DMS 273 treated with DMSO at 0.1 percent for 48 hours (cell line): ENCODE measurements at places on chromosomes 3 and 15.
A peak's percentile ranks its signal among the peaks of the same experiment; 100 is the strongest.

DNA sequence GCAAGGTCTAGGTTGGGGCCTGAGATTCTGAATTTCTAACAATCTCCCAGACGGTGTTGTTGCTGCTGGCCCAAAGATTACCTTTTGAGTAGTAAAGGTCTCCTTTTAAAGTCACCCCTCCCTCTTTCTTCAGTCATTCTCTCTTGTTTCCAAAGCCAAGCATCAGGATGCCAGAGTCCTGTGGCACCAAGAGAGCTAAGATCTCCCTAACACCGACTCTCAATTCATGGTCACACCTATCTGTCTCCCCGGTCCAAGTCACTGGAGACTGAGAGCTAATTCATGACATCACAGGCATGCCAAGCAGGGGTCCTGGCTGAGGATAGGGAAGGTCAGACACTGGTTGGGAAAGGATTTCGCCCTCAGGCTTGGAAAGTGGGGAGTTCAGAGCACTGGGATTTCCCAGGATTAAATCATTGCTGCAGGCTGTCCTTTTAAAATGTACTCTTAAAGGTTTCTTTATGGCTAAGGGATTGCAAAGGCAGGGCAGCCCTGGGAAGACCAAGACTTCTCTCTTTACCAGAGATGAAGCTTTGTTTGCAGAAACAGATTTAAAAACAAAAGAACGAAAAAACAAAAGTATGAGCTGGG lies 7.3 kb downstream of the SHOX2 start:
- DNase-seq: no peak

DNA sequence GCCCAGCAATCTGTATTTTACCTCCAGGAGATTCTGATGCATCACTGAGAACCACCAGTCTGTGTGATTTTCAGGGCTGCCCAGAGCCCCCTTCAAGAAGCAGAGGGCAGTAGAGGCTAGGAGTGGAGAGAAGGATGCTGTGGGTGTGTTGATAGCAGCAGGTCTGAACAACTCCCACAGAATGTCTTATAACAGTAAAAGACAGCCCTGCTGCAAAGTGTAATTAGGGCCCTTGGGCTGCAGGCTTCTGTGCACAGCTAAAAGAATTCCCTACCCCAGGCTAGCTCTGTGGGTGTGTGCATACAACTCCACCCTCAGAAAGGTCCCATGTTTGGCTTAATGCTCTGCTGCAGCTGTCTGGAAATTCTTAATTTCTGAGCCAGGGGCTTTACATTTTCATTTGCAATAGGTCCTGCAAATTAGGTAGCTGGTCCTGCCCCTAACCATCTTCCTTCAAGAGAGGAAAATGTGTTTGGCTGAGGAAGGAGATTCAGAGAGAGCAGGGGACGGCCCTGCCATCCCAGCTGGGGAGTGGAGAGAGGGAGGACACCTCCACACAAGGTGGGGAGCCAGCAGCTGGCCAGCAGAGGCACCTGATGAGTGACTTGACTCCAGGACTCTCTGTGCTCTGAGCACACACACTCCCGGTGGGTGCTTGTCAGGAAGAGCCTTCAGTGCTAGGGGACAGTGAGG lies 43.2 kb upstream of the RAB6B start:
- DNase-seq: peak; percentile 14

- no peak for DNase-seq
Observed at GRCh38 chr15:100908466-100908865, 10.7 kb upstream of the LRRK1 start.

DNA sequence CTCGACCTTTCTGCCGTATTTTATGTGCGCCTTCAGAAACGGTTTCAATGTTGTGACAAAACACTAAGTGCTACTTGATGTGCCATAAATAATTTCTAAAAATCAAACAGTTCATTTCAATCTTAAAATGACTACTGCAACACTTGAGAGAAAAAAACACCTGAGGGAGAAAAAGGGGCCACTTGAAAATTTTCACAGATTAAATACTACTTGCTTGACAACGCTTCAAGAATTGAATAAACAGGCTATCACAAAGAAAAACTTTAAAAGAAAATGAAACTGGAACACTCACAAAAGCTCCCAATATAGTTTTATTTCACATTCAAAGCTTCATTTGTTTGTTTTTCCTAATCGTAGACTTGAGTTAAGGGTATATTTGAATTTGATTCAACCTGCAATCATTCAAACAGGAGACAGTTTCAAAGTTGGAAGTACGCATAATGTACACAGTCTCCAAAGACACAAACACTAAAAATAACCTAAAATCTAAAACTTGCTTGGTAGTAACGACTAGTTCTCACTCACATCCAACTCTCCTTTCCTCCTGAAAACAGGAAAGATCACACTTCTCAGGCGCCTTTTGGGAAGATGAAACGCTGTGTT lies 380.7 kb downstream of the ERC2 start:
- no peak for DNase-seq

- DNase-seq: no peak
Observed at GRCh38 chr3:194574639-194575483, 58.4 kb downstream of the TMEM44 start.

GRCh38 chr3:8348076-8348475 lies 153.5 kb upstream of the LMCD1 start:
- DNase-seq: no peak

DNA sequence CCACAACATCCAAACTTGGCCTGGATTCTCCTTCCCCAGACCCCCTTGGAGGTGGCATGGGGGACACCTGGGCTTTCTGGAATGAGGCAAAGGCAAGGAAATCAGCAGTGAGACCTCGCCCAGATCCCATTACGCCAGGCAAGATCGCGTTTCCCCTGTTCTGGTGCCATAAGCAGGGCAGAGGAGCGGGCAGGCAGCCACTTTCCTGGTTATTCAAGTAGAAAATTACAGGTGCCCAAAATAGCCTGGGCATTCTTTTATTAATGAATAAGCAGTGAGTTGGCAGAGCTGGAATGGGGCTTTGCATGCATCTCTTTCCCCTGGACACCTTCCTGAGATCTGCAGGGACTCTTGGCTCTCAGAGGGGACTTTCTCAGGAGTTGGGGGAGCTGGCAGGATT lies 31.5 kb upstream of the FAM107A start:
- DNase-seq: peak; percentile 12

DNA sequence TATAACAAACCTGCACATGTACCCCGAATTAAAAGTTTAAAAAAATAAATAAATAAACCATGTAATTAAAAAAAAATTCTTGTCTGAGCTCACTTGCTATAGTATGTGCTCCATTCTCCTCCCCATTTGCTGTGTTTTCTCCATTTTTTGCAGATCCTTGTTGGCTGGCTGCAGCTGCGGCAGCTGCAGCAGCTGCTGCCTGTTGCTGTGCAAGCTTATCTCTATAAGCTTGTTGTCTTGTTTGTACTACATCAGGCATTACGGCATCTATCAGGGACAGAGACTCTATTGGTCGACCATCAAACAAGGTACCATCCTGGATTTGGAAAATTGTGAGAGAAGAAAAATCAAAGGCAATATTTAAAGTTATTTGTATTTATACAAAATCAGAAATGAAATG lies 145.9 kb downstream of the TBL1XR1 start:
- DNase-seq: no peak

GRCh38 chr15:33808720-33809457 lies 159.4 kb upstream of the CHRM5 start:
- DNase-seq: no peak

- DNase-seq: no peak
Observed at GRCh38 chr3:196082619-196082971, 705 bp upstream of the TFRC start.

DNA sequence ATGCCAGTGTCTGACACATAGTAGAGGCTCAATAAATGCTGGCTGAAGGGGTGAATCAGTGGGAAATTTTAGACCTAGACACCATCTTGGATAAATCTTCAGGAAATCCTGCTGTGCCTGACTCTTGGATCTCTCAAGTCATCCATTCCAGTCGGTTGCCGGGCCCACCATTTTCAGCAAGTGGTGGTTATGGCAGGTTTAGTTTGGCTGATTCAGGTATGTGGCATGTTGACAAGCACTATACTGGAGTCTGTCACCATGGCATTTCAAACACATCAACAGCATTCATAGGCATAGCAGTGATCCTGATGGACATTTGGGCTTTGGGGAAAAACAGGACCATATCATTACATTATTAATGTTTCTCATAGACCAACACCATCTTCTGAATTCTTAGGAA lies 25.7 kb upstream of the APH1B start:
- DNase-seq: no peak

- DNase-seq: no peak
Observed at GRCh38 chr15:61083788-61084134, 145.3 kb downstream of the RORA start.

- no peak for DNase-seq
Observed at GRCh38 chr15:41024131-41024530, 70.9 kb downstream of the CHAC1 start.

- DNase-seq: peak; percentile 97
Observed at GRCh38 chr3:196666001-196666867, 26.7 kb downstream of the NRROS start.

- no peak for DNase-seq
Observed at GRCh38 chr15:81085213-81085612, 48.9 kb upstream of the CFAP161 start.

GRCh38 chr3:187005827-187006481 lies 75.6 kb downstream of the ST6GAL1 start:
- no peak for DNase-seq

- no peak for DNase-seq
Observed at GRCh38 chr15:25695875-25696760, 167.0 kb downstream of the ATP10A start.

GRCh38 chr3:141346839-141347238 lies 21.5 kb upstream of the ZBTB38 start:
- DNase-seq: no peak
